Caki2 (cell line): ENCODE measurements at places on chromosomes 12 and 14.

- no peak for DNase-seq
Observed at GRCh38 chr14:30532264-30532663, 26.7 kb upstream of the G2E3 start.

- no peak for DNase-seq
Observed at GRCh38 chr12:53234271-53234914, 2.4 kb upstream of the RARG start.

GRCh38 chr12:19830446-19830845 is 391.2 kb downstream of the AEBP2 start:
- no peak for DNase-seq

- no peak for DNase-seq
Observed at GRCh38 chr12:54397157-54397556, 12.6 kb upstream of the ZNF385A start.

DNA sequence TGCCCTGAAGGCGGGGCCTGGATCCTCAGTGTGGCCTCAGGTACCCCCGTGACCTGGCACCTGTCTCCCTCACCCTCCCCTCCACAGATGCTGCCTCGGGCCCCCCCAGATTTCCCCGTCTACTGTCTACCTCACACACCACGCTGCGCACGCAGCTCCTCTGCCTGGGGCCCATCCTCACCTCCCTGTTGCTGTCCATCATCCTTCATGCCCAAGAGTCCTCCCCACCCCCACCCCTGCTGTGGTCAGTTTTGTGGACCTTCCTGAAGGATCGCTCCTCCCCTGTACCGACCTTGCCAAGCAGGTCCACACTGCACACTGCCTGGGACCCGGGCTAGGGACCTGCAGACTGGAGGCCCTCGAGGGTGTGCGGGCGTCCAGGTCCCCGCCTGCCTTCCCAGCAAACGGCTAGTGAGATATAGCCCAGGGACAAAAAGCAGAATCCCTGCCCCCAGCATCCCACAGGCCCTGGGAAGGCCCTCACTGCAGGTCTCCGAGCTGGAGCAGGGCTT is 197.4 kb upstream of the DIO3 start:
- DNase-seq: no peak

- DNase-seq: no peak
Observed at GRCh38 chr14:56422221-56422620, 157.4 kb upstream of the TMEM260 start.

DNA sequence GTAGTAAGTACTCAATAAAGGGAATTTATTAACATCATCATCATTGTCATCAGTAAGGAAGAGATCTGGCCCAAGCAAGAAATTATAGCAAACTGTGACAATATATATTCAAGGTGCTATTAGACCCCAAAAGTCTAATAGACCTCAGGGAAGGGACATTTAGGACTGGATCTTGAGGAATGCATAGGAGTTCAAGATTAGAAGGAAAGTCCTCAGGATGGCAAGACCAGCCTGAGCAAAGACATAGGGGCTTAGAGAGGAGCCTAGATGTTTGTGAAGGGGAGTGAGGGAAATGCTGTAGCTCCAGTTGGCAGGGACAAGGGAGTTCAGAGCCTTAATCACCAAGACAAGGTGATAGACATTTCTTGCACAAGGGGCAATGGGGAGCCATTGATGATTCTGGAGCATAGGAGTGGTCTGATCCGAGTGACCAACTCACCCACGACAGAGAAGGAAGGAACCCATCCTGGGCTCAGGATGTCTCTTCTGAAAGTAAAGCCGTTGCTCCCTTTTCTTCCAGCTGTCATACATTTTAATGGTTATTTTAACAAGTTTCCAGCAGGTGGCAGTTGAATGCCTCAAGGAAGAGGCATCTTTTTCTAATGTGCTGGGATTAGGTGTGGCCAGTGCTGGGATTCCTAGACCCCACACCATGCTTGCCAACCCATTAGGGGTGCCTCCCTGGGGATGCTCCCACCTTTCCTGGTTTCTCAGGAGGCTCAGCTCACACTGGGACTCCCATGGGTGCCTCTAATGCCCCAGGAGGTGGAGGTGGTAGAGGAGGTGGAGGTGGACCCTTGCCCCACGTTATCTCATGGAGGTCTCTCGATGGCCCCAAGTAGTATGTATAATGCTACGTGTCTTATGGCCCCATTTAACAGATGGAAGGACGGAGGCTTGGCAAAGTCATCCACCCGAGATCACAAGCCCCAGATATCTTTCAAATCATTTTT is 37.8 kb downstream of the PHETA1 start:
- DNase-seq: peak; percentile 40

GRCh38 chr12:106081606-106082005 is 57.1 kb downstream of the NUAK1 start:
- DNase-seq: no peak

DNA sequence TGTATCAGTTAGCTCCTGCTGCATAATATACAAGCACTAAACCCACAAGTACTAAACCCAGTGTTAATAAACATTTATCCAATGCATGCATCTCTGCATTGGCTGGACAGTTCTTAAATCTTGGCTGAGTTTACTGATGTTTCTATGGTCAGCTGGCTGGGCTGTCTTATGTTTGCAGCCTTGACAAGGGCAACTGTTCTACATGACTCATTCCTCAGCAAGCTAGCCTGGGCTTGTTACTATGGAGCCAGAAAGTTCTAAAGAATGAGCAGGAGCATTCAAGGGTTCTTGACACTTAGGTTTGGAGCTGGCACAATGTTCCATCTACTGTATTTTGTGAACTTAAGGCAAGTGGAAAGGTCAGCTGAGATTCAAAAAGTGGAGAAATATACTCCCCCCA is 199.1 kb downstream of the GLT1D1 start:
- DNase-seq: no peak

DNA sequence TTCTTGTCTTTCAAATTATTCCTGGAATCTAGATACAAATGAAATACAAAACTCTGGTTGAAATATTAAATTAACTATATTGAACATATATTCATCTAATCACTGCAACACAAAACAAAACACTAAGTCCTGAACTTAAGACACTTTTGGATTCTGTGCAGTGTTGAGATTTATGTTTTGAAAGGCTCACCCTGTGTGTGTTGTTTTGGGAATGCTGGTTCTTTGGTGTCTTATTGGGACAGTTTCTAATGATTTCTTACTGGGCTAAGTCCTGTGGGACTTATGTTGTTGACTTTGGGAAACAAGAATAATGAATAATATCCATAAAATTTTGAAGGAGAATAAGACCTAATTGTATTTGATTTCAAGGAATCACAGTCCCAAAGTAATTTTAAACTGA is 153.2 kb downstream of the NAV3 start:
- DNase-seq: no peak

DNA sequence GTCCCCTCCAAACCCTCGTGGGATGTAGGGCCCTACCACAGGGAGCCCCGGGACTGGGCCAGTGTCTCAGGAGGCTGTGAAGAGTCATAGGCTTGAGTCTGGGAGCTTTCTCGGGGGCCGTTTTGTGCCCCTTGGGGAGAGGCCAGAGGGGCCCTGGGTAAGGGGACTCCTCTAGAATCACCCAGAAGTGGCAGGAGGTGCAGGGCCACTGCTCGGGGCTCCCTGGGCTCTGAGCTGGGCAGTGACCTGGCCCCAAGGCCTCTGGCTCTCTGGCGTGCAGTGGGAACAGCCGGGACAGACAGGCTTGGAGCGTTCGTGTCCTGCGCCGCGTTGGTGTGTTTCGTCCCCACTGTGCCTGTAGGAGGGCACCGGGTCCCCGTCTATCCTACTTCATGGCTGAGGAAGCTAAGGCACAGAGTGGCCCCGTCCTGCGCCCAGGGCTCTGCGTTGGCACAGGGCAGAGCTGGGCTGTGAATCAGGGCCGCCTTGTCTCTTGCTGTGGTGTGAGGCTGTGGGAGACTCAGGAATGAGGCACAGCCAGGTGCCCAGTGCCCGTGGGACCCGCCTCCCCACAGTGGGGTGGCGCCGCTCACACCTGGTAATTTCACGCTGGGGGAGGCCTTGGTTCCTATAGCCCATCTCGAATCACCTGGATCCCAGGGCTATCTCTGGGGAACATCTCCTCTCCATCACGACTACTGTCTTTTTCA is 23.8 kb upstream of the KIF26A start:
- no peak for DNase-seq

DNA sequence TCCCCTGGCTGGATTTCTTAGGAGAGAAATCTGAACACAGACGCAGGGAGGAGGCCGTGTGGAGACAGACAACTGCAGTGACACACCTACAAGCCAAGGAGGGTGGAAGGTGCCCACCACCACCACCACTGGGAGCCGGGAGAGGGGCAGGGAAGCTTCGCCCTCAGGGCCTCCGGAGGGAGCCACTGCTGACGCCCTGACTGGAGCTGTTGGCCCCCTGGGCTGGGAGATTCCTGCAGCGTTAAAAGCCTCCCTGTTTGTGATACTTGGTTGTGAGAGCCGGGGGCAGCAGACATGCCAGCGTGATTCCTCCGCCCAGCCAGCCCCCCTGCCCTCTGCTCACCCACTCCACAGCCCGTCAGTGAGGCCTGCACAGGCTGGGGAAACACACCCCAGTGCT is 72.0 kb downstream of the CHGA start:
- DNase-seq: no peak

- DNase-seq: no peak
Observed at GRCh38 chr12:128055567-128055966, 211.4 kb upstream of the TMEM132C start.

- DNase-seq: no peak
Observed at GRCh38 chr12:132166801-132167591, 22.7 kb downstream of the NOC4L start.

GRCh38 chr12:20150835-20151422 is 217.4 kb upstream of the PDE3A start:
- no peak for DNase-seq

DNA sequence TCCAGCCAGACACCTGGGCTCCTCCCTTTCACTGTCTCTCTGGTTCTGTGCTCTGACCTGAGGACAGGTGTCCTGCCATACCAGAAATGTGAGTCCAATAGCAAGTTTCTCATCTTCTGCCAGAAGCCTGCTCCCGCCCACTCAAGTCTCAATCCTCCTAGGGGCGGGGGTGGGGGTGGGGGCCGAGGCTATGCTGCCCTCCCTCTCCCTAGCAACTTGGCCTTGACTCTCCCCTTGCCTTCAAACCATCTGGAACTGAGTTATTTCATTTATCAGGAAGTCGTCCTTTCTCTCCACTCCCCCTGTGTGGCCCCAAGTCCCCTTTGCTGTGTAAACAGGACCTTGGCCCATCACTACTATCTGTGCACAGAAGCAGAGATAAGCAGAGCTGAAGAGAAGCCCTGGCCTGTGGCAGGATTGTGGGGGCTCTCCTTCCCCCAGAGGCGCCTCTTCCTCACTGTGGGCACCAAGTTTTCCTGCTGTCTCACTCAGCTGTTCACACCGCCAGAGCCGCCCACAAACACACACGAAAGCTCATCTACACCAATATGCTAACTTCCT is 117.1 kb downstream of the DPF3 start:
- no peak for DNase-seq

DNA sequence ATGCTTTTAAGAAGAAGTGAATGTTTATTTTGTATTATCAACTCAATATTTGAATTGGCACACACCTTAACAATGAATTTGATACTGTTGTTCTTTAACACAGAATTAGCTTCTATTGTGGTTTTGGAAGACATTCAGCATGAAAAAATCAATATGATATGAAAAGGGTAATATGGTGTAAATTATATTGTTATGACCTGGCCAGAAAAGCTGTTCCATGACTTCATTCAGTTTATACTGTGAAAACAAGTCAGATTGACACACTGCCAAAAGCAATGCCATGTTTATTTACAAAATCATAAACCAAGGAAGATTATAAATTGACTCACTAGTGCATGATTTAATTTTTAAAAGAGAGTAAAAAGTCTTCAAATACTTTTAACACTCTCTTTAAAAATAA is 851.4 kb upstream of the SEL1L start:
- no peak for DNase-seq

GRCh38 chr12:105476616-105477015 is 146.1 kb downstream of the C12orf75 start:
- DNase-seq: no peak

- no peak for DNase-seq
Observed at GRCh38 chr14:65332141-65332871, 80.2 kb upstream of the FUT8 start.

- no peak for DNase-seq
Observed at GRCh38 chr12:78081590-78082314, 251.1 kb downstream of the NAV3 start.

GRCh38 chr14:94547726-94548125 is 13.5 kb upstream of the SERPINA4 start:
- no peak for DNase-seq

DNA sequence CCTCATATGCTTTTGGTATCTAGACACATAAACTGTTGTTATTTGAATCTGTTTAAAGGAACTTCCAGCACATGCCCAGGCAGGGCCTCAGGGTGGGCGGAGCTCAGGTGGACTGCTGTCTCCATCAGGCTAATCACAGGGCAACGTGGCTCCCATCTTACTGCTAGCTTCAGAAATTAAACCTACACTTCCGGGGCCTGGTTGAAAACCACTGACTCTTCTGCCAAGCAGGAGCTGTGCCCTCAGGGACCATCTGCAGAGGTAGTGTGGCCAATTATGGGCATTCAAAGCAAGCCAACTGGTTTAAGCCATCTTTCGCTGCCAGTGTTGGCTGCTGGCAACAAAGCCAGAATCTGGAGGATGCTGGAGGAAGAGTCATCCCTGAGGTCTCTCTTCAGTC is 97.5 kb downstream of the TMX1 start:
- DNase-seq: no peak

DNA sequence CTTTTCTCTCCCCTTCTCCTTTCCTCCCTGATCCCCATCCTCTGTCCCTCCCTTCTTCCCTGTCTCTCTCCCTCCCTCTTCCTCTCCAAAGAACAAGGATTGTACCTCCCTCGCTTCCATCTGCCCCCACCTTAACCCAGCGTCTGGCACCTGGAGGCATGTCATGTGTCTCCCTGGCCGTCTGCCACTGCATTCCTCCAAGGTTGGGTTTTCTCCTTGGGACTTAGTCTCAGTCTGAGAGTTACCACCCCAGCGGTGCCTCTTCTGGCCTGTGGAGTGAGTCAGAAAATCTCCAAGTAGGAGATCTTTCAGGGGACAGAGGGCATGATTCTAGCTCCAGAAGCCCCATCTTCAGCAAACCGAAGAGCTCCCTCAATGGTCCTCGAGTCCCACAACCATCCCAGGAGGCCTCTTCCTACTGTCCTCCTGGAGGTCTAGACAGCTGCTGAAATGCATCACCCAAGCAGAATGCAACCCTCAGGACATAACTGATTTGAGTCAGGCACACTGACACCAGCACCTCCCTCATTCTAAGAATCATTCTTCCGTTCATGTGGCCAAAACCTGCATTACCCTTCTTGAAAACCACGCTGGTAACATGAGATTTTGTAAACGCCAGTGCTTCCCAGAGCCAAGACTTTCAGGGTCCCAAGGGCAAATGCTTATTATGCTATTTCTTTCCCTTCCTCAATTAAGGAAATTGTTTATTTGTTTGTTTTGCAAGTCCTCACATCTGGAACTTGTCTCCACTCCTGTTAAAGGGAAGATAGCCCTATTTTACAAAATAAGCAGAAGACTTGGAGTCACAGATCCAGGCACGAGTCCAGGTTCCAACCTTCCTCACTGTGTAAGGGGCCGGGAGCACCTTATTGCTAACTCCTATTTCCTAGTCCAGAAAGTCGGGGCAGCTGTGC is 463.2 kb downstream of the BCL11B start:
- no peak for DNase-seq
